ENCODE measurements at places on chromosomes 12 and 14. TPM values are rescaled to one million over a fixed set of nuclear protein-coding genes. Genes with fewer than 3 reads are reported as not detected.

The DHH gene
- total RNA-seq, result not detected

The SFSWAP gene
- total RNA-seq, result 12.7 TPM

The HOXC6 gene
- total RNA-seq, result 2.5 TPM

The EML1 gene
- total RNA-seq, result 4.8 TPM

The SALL2 gene
- 8.7 TPM for total RNA-seq

The CPNE6 gene
- total RNA-seq, result not detected

The PLCZ1 gene
- not detected for total RNA-seq

The IFNG-AS1 gene
- not detected for total RNA-seq

The PFDN5 gene
- 536 TPM for total RNA-seq

The CACNA1C gene
- total RNA-seq, result 0.58 TPM

The PTPRO gene
- total RNA-seq, result 0.35 TPM

The FICD gene
- 4.9 TPM for total RNA-seq

The HOXC10 gene
- not detected for total RNA-seq

The PSMB11 gene
- not detected for total RNA-seq

The INF2 gene
- 69.5 TPM for total RNA-seq

The ACACB gene
- 0.86 TPM for total RNA-seq

The MYO1H gene
- not detected for total RNA-seq

The NKX2-1 gene
- total RNA-seq, result not detected

The KRT85 gene
- total RNA-seq, result not detected

The IL22 gene
- total RNA-seq, result not detected

Measured in myometrial cell (primary cell).